ENCODE measurements at places on chromosomes 1 and 21.

GRCh38 chr1:72075425-72075824 lies 206.9 kb downstream of the NEGR1 start:
- no peak for DNase-seq

DNA sequence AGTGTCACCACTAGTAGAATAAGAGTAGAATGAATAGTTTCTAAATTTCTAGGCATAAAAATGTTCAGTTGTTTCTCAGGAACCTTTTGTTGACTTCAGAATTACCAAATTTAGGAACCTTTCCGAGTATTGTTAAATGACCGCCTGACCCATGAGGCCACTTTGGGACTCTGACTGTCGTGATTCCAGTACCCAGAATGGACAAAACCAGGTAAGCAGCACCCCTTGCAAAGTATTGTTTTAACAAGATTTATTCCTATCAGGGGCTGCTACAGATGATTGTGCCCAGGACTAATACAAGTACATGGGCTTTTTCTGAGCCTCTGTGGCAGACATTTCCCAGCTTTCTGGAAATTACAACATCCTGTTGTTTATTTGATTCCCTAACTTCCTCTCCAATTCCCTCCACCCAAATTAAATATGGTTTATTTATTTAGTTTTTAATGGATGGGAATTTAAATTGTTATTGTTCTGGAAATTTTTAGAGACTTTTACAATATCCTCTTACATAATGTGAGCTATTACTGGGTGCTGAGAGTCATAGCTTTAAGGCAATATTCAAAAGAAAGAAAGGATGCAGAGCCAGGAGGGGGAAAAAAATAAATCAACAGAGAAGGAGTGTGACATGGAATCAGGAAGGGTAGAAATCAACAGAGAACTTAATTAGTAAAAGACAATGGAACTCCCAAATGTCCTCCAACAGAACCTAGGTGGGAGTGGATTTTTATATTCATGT lies 37.4 kb upstream of the NTPCR start:
- no peak for DNase-seq

DNA sequence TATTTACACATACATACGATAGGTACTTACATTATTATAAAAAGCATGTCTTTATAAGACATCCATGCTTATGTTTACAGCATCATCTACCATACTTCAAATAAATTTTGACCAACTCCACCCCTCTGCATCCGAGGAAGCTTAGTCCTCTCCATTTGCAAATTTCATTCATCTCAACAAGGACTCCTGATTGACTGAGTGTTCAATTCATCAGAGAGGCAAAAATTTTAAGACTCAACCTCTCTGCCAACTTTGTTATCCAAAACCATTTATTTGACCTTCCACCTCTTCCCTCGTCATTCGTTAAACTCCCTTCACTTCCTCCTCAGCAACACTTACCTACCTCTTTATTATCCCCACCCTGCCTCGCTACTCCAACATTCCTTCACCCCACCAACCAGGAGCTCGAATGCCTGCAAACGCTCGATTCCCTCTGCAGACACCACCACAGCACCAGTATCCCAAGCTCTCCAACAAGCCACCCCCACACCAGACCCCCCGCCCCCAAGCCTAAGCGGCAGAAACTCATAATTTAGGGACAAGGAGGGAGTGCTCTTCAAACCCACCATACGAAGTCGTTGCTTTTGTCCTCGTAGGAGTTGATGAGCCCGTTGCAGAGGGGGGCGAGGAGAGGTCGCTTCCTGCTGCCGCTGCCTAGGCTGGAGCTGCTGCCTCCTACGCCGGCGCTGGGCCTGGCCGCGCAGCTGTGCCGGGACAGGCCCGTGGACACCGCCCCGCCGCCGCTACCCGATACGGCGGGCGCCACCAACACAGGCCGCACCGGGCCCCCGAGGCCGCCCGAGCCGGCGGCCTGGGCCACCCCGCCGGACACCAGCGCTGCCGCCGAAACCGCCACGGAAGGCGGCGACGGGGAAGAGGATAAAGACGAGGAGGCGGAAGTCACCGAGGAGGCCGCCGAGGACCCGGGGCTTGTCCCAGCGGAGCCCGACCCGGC lies 803 bp downstream of the COP1 start:
- peak; percentile 70 for DNase-seq

DNA sequence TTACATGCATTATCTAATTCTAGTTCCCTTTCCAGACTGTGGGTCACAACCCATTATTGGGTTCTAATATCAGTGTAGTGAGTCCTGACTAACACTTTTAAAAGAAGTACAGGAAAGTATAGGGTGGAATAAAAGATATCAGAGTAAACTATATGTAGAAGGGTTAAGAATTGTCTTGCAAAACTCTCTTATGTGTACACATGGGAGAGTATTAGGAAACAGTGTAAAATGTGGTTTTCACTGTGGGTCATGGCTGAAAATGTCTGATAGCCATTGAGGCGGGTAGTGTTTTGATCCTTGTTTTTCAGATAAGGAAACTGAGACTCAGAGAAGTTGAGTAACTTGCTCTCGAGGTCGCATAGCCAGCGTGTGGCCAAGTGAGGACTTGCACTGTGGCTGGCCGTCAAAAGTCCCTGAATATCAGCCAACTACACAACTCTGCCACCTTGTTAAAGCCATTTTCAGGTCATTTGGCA lies 18.5 kb upstream of the MTARC1 start:
- DNase-seq: no peak

DNA sequence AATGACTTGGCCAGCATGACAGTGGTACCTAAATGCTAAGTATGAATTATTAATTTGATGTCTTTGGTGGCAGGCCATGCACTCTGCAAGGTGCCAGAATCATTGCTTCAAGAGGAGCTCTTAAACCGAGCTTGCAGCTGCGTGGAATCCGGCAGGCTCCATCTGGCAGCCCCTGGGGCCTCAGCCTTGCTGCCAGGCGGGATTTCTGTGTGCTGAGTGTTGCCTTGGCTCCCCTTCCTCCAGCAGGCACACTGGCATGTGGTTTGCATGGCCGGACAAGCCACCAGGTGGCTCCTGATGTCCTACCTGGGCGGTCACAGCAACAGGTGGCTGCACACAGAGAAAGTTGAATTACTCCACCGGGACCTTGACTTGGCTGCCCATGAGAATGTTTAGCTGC lies 155.4 kb downstream of the URB2 start:
- DNase-seq: no peak

GRCh38 chr1:11302366-11302765 lies 29.4 kb downstream of the UBIAD1 start:
- no peak for DNase-seq

DNA sequence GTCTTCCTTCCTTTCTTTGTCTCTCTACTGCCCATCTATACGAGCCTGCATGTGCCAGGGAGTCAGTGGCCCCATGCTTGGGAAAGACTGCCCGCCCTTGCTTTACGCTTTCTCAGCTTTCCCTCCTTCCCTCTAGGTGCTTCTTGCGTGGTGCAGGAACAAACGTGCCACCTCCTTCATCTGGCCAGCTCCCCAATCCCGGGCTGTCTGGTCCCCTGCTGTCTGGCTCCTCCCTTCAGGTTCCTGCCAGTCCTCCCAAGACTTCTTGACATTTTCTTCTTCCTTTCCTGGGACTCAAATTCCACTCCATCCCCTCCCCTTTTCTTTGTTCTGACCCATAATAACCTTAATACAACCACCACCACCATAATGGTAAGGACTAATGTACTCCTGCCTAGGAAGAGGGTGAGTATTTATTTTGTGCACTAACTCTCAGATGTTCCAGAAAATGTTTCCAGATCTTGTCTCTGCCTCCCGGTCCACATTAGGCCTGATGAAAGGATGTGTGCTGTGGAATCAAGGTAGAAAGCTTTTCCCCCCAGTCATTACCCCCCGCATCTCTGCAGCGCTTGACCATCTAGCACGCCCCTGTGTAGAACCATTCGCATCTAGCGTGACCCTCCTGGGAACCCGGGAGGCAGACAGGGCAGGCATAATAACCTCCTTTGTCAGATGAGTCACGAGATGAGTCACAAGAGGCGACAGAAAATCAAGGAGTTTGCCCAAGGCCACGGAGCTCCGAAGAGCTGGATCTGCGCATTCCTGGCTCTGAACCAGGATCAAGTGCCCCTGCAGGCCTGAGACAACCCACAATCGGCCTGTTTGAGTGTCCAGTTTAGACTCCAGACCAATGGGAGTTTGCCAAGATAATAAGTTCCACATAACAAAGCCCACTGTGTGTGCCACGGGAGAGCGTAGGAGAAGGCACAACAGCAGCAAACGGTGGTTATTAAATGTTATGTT lies 60.1 kb upstream of the NEK2 start:
- DNase-seq: no peak

GRCh38 chr1:81308191-81308590 lies 492.5 kb upstream of the ADGRL2 start:
- DNase-seq: no peak

- DNase-seq: no peak
Observed at GRCh38 chr1:201226178-201226514, 35.5 kb downstream of the IGFN1 start.

- peak; percentile 10 for DNase-seq
Observed at GRCh38 chr1:112172294-112172882, 182.9 kb upstream of the KCND3 start.

- DNase-seq: no peak
Observed at GRCh38 chr1:107019166-107019565, 37.3 kb upstream of the PRMT6 start.

DNA sequence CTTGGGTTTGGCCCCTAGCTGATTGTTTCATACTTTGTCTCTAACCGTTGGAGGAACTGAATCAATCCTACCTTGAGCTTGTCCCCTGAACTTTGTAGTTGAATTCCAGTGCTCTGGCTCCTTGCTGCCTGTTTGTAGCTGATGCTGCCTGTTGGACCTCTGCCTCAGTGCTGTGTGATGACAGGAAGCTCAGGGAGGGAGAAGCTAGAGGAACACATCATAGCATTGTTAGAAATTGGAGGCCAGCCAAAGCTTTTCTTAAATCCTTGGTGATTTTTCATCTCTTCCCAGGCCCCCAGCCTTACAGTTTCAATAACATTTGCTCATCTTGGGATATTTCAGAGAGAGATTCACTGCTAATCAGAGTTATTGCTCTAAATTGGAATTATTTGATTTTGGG lies 34.0 kb downstream of the MACF1 start:
- no peak for DNase-seq

GRCh38 chr1:219350172-219350931 lies 176.7 kb downstream of the LYPLAL1 start:
- DNase-seq: no peak

DNA sequence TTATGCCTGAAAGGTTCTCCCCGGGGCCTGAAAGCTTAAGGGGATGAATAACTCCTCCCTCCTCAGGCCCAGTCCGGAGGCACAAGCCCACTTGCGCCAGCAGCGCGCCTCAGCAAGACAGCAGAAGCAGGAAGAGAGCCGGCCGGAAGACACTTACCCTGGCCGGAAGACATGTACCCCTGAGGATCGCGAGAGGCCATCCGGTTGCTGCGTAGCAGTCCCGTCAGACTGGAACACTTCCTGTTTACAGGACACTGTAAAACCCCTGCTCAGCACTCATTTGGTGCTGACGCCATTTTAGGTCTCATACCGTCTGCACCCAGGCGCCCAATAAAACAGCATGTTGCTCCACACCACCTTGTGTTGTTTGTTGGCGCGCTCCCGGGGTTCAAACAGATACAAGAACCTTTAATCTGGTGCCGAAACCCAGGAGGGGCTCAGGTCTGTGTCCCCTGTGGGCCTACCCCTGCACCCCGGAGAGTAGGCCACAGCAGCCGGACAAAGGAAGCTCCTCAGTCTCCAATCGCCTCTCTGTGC lies 30.3 kb downstream of the VN1R5 start:
- no peak for DNase-seq

DNA sequence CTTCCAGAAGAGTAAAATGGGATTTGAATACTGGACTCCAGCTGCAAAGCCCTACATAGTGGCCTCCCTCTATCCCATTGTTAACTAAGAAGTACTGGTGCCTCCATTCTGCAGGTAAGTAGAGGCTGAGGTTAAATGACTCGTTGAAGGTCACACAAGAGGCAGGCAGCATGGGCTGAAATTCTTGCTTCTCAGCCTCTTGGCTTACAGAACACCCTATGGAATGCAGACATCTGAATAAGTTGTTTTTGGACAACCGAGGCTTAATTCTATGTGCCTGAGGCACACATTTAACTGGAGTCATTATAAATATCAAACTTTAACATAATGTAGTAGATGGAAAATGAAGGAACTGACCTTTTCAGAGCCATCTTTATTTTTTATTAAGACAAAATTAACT lies 5.7 kb downstream of the DNAJC11 start:
- DNase-seq: no peak

- no peak for DNase-seq
Observed at GRCh38 chr1:147560765-147561471, 19.6 kb downstream of the BCL9 start.

- no peak for DNase-seq
Observed at GRCh38 chr1:160659566-160659965, 12.7 kb upstream of the SLAMF1 start.

- DNase-seq: no peak
Observed at GRCh38 chr21:21002153-21002552, 3.9 kb downstream of the NCAM2 start.

- no peak for DNase-seq
Observed at GRCh38 chr21:40331804-40332203, 464.6 kb downstream of the PCP4 start.

- no peak for DNase-seq
Observed at GRCh38 chr1:178126741-178127185, 32.9 kb downstream of the RASAL2 start.

GRCh38 chr1:34851431-34852105 lies 8.0 kb downstream of the SMIM12 start:
- DNase-seq: no peak

DNA sequence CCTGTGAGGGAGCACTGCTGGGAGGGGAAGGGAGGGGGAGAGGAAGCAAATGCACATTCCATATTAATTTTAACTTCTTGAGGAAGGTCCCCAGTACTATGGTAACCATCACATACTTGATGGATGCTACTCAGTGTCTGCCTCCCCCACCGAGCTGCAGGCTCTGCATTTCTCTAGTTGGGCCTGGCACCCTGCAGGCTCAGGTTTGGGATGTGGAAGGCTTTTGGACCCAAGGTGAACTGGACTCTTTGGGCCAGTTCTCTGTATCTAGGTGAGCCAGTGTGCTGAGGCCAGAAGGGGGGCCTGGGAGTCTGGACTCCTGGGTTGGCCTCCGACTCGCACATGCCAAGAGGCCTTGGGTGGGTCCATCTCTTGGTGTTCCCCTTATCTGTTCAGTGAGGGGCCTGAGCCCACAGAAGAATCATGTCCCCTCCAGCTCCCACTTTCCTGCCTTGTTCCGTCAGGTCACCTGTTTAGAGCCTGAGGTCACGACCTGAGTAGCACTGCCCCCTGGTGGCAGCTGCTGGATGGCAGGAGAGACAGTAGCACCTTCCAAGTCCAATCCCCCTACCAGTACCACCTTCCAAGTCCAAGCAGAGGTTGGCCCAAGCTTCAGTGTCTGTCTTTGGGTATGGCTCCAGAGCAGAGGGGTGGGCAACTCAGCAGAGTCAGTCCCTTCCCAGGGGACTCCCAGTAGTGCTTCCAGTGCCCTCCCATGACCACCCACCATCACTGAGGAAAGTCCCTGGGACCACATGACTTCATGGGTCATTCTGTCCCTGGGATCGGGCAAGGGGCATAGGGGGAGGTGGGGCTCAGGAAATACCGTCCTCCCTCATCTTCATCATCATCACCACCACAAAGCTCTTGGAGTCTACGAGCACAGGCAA lies 241.8 kb downstream of the TRABD2B start:
- peak; percentile 38 for DNase-seq

- DNase-seq: no peak
Observed at GRCh38 chr1:182192215-182192614, 130.7 kb upstream of the ZNF648 start.
